ENCODE measurements at places on chromosomes 2 and 18.

DNA sequence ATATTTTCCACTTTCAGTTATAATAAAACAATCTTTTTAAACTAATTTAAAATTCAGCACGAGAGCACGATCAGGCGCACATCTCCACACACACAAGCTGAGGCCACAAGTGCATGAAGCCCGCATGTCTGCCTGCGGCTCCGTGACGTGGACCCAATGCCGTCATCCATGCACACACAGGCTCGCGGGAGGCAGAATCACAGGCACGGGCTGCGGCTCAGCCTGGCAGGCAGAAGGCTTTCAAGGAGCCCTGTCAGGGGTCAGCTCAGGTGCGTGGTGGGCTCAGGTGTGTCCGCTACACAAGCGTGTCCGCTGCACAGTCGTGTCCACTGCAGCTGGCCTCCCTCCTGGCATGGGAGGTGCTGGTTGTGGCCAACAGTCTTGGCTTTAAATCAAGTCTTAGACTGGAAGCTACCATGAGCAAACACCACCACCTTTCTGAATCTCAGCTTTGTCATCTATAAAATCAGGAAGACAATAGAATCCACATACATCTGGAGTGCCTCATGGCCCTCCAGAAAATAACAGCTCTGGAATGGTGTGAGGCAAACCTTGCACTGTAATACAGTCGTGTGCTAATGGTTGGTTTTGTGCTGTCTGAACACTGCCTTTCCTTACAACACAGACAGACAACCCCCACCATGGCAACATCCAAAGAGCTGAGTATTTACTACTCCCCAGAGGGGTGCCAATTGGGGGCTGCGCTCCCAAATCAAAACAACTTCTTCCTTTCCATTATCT lies 210.1 kb downstream of the NDUFA10 start:
- DNase-seq, result no peak

DNA sequence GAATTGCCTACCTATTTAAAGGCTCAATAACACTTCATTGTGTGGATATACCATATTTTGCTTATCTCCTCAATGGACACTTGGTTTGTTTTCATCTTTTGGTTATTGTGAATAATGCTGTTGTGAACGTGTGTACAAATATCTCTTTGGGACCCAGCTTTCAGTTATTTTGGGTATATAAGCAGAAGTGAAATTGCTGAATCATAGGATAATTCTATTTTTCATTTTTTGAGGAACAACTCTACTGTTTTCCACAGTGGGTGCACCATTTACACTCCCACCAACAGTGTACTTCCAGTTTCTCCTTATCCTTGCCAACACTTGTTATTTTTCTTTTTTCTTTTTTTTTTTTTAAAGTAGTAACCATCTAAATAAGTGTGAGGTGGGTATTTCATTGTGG lies 29.0 kb downstream of the PTPN4 start:
- DNase-seq, result no peak

GRCh38 chr2:207767461-207768167 lies 2.1 kb downstream of the FZD5 start:
- DNase-seq, result peak; percentile 44

GRCh38 chr2:54053830-54054229 lies 61.6 kb upstream of the ACYP2 start:
- no peak for DNase-seq

- DNase-seq, result no peak
Observed at GRCh38 chr18:33697498-33697897, 119.5 kb downstream of the ASXL3 start.

- peak; percentile 87 for DNase-seq
Observed at GRCh38 chr2:197804049-197804757, at the start of gene PLCL1. Gene PLCL1, plus strand, starts transcription at chr2:197804593.

DNA sequence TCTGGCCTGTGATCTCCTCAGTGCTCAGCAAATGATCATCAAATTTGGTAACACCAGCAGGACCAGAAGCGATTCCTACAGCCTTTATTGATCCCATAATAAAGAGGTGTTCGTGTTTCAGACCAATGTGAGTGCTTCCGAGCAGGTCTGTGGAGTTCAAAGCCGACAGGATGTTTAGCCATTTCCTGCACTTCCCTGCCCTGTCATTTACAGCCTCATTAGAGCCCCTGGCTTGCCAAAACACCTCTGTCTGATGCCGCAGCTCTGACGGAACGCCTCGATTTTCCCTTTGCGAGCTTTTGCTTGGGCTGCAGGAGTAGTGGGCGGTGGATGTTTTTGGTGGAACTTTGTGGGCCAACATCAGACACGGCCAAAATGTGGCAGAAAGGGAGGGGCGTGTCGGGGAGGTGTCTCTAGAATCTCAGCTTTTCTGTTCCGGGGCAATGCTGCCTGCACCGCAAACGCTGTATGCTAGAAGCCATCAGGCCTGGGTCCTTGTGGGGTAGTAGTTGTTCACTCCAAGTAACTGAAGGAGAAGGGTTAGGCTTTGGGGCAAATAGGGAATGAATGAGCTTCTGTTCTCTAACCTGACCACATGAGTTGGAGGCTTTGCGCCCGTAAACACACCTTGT lies 26.1 kb upstream of the INHBB start:
- DNase-seq, result no peak

- no peak for DNase-seq
Observed at GRCh38 chr2:11839916-11840315, 93.5 kb downstream of the LPIN1 start.

DNA sequence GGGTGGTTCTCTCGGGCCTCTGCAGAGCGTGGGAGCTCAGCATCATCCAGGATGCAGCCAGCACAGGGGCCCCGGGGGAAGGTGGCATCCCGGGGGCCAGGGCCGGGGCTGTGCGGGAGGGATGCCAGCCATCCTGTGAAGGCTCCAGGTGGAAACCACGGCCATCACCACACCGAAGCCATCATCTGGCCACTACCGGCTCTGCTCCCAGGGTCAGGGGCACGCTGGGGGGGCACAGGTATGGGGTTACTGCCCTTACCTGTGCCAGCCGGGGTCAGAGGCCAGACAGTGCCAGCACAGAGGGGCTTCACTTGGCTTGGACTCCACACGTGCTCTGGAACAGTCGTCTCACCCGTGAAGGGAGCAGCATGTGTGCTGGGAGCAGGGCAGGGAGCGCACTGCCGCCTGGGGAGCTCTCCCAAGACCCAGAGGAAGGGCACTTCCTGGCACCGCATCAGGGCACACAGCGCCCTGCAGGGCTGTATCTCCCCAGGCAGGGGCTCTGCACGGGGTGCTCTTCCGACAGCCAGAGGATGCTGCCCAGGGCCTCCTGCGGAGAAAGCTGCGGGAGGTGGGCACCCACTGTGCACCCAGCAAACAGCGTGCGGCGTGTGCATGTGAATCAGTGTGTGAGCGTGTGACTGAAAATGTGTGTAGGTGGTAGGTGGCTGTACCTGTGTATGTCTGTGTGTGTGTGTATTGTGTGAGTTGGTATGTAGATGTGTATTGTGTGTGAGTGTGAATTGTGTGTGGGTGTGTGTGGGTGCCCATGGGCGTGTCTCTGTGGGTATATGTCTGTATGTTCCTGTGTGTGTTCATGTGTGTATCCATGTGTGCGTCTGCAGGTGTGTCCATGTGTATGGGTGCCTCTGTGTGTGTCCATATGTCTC lies 75.0 kb downstream of the PTGR3 start:
- DNase-seq, result no peak

DNA sequence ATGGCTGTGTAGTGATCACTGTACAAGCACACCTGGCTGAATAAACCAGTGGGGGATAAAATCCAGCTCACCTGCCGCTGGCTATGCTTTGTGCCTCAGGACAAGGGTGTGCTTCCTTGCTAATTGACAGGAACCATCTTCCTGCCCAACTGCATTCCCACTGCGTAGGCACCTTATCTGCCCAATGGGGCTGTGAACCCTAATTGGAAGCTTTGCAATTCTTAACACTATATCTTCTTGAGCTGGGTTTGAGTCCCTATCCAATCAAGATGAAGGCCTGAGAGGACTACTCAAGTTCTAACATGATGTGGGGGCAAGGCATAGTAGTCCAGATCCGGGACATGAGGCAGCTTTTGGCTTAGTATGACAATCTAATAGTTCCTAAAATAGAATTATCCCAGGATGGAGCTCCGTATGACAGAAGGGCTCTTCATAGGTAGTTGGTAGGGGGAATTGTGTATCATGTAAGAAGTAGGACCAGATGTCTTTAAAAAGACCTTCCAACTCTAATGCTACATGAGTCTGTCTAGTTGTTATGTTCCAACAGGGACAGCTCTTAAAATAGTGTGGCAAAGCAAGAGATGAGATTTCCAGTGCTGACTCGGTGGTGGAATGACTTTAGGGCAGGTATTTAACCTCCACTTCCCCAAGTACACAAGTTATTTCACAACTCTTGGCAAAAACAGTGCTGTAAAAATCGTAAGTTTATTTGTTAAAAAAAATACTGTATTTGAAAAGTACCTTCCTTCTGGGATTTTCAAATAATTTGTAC lies 2.3 kb upstream of the TMEM150A start:
- no peak for DNase-seq

DNA sequence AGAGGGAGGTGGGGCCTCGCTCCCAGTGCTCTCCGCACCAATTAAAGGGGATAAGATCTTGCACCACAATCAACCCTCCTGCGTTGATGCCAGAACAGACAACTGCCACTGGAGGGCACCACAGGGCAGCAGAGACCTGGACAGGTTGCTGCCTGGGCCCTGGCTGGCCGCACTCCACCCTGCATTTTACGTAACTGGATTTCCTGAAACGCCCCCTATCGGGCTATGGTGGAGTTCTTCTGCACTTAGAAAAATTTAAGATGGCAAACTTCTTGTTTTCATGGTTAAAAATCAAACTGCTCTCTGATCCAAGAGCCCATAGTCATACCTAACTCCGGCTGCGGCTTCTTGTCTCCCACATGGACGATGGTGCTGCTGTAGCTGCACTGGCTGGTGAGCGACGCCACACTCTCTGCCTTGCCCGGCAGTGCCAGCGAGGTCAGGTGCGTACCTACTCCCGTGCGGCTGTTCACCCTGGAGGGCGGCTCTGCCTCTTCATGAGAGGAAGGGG lies 16.8 kb upstream of the HES6 start:
- no peak for DNase-seq

DNA sequence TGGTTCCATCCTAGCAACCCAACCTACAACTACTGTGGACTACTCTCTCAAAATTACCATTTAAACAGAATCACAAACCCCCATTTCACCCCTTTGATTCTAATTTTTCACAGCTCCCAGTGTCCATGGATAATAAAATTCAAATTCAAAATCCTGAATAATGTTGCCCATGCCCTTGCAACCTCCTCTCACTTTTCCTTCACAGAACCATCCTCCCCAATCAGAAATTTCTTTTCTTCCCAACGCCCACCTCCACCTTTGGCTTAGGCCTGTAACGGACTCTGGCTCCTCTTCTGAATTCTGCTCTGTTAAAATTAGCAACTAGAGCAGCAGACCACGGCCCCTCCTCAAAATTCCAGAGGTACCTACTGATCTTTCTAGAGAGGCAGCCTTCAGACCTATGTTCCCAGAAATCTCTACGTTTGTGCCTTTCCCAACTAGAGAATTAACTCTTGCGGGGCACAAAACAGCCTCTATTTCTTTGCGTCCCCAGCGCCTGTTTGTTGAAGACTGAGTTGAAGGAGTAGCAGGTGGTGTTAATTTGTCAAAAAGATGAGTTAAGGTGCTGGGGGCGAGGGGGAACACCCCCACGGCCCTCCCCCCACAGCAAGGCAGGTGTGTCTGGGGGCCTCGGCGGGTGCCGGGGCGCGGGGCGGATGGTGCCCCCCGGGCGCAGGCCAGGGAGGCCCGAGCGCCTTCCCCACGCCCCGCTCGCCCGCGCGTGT lies 428 bp upstream of the MAP3K20 start:
- no peak for DNase-seq

GRCh38 chr2:55371376-55371775 lies 48.3 kb downstream of the CCDC88A start:
- no peak for DNase-seq

DNA sequence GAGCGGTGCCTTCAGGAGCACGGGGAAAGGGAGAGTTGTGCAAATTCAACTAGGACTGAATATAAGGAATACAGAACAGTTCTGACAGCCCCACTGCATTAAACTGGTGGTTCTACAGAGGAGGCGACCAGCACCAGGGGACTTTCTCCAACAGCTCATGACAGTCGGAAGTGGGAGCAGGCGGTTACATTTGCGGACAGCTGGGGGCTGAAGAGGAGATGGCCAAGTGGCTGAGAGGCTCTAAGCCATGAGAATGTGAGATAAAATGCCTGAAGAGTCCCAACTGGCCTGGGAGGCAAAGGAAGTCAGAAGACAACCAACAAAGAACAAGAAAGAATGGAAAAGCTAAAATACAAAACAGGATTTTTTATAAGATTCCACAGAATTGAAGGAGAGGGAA lies 141.3 kb downstream of the L3MBTL4 start:
- no peak for DNase-seq

GRCh38 chr18:10936176-10937053 lies 213.0 kb downstream of the PIEZO2 start:
- DNase-seq, result no peak

GRCh38 chr2:36357847-36358659 lies 2.5 kb downstream of the CRIM1 start:
- DNase-seq, result no peak

- DNase-seq, result no peak
Observed at GRCh38 chr2:192960945-192961344, 766.2 kb upstream of the TMEFF2 start.

- DNase-seq, result no peak
Observed at GRCh38 chr2:16861530-16861929, 195.9 kb upstream of the CYRIA start.

DNA sequence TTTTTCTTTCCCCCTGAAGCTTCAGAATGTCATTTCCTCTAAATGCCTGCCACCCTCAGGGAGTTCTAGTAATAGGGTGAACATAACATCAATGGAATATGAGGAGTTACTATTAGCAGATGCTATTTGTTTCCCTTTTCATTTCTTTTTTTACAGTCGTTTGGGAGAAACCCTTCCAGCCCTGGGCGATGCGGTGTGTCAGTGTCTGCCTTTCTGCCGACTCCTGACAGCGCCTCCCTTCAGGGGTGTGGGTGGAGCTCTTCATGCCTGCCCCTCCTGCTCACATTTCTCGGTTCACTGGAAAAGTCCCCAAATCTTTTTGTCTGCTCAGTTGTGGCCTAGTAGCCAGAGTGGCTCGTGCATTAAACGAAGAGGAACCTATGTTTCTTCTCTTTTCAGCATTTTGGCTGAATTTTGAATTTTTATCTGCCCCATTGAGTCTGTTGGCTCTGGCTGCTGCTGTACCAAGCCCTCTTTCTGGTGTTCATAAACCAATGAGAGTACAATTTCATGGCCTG lies 72.3 kb downstream of the FMNL2 start:
- DNase-seq, result no peak

GRCh38 chr18:35189510-35189909 lies 51.3 kb upstream of the ZNF397 start:
- DNase-seq, result no peak

DNA sequence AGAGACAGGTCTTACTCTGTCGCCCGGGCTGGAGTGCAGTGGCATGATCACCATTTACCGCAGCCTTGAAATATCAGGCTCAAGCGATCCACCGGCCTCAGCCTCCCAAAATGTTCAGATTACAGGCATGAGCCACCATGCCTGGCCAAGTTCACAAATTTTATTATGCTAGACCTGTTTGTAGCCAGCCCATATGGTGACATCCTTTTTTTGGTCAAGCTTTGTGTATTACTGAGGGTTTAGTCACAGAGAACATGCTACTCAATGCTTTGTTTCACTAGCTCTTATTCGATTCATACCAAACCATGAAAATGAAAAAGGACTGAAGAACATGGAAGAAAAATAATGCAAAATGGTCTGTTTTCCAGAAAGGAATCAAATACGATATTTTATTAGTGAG lies 41.4 kb downstream of the DGKD start:
- DNase-seq, result no peak

- DNase-seq, result no peak
Observed at GRCh38 chr2:111184725-111185310, 64.1 kb downstream of the BCL2L11 start.

- peak; percentile 11 for DNase-seq
Observed at GRCh38 chr18:36887114-36887513, 58.2 kb downstream of the KIAA1328 start.

- DNase-seq, result no peak
Observed at GRCh38 chr2:156229724-156230362, 102.7 kb downstream of the NR4A2 start.

Measured in right lung (tissue), 10 donors.